ENCODE measurements at places on chromosomes 1 and 21.

GRCh38 chr1:34166625-34167361 lies 1.8 kb upstream of the CSMD2 start:
- no peak for DNase-seq

- DNase-seq: no peak
These were observed 11.2 kb upstream of the VWA5B1 start for GRCh38 chr1:20279509-20279908.

GRCh38 chr1:201375169-201375568 lies 2.3 kb downstream of the TNNT2 start:
- DNase-seq: no peak

GRCh38 chr1:109767637-109768334 lies 4.1 kb upstream of the EPS8L3 start:
- no peak for DNase-seq

GRCh38 chr1:205324781-205325180 lies 3.2 kb upstream of the NUAK2 start:
- DNase-seq: no peak

- DNase-seq: no peak
These were observed 75.1 kb upstream of the PTGFRN start for GRCh38 chr1:116834595-116834994.

GRCh38 chr1:39936724-39937491 lies 18.0 kb upstream of the MFSD2A start:
- no peak for DNase-seq

- no peak for DNase-seq
These were observed 1.1 kb downstream of the LPGAT1 start for GRCh38 chr1:211829343-211830054.

DNA sequence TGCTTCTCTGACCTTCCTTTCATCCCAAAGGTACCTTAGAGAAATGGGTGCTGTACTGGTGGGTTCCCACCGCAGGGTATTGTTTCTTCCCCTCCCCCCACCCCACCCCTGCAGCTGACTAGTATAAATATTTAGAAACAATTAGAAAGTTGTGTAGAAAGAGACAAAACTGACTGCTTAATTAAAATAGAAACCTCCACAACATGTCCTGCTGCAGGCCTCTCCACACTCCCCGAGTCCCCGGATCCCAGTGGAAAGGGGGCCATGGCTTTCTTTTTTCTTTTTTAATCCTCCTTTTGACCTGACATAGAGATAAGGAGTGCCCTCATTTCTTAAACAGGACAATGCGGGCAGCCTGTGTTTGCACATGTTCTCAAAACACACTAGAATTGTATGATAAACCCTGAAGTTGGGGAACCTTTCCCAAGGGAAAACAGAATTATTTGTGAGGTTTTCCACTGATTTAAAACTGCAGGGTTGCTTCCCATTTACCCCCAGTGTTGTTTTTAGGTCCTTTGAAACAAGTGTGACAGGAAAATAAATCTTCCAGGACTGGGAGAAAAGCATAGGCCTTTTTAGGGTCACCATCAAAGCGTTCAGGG lies 1.7 kb downstream of the RHOU start:
- DNase-seq: no peak

DNA sequence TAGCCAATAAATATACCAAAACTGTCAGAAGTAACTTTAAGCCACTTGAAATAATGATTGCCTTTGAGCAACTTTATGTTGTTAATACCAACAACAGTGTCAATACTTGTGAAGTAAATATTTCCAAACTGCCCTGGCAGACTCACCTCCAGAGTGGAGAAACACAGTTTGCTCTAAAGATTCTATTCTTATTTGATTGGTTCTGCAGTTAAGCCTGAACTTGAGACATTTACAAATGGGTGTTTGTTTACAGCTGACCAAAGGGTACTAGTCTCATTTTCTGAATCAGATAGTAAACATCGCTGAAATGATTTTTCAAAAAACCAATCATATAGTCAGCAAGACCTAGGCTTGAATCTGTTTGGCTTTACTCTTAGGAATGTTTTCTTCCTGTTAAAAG lies 1.3 kb upstream of the MYOC start:
- DNase-seq: no peak

DNA sequence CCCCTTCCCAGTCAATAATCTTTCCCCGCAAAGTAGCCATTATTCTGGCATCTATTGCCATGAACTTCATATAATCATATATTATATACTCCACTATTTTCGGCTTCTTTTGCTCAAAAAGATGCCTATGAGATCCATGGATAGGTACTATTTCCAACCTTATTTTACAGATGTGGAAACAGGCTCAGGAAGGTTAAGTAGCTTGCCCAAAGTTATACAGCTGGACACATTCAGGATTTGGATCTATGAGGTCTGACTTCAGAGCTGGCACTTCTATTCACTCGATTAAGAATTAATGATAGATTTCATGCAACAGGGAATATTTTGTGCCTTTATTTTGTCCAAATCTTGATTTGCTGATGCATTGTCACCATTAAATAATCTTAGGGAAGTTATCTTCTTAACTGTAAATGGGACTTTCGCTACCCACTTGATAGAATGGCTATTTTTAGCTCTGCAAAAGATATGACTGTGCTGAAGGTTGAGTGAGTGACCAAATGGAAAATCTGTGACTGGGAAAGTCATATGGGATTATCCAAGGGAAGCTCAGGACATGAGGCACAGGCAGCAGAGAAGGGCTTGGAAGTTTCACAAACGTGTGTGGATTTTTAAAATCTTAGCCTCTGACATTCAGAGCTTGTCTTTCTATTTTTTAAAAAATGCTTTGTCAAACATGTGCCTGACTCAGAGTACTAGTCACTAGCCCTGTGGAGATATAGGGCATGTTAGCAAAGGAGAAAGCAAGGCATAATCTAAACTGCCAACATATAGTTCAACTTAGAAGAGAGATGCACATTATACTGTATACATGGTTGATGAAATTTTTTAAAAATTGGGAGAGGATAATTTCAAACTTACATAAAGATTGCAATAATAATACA lies 36.5 kb downstream of the GIPC2 start:
- no peak for DNase-seq

DNA sequence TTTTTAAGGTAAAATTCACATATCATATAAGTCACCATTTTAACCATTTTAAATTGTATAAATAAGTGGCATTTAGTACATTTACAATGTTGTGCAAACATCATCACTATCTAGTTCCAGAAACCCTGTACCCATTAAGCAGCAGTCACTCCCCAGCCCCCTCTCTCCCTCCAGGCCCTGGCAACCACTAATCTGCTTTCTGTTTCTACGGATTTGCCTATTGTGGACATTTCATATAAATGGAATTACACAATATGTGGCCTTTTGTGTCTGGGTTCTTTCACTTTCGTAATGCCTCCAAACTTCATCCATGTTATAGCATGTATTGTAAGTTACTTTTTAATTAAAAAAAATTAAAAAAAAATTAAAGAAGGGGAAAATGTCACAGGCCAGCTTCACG lies 58.0 kb upstream of the RAB3GAP2 start:
- DNase-seq: no peak

GRCh38 chr1:27489501-27489972 lies 430 bp downstream of the WASF2 start:
- DNase-seq: no peak

DNA sequence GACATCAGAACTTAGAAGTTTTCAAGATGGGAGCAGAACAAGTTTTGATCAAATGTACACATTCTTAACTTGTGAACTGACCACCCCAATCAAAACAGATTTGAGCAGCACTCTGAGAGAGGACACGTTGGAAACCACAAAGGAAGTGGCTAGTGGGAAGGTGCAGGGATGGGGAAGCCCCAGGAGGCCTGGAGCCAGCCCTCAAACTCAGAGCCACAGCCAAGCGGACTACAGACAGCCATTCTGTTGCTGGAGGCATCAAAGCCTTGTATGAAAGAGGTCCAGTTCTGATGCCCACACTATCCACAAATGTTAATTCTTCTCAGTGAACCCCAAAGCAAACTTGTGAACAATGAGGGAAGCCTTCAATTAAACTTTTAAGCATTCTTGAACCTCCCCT lies 143.6 kb upstream of the RAB4A start:
- DNase-seq: no peak

GRCh38 chr1:96002201-96002600 lies 719.4 kb upstream of the PTBP2 start:
- no peak for DNase-seq

DNA sequence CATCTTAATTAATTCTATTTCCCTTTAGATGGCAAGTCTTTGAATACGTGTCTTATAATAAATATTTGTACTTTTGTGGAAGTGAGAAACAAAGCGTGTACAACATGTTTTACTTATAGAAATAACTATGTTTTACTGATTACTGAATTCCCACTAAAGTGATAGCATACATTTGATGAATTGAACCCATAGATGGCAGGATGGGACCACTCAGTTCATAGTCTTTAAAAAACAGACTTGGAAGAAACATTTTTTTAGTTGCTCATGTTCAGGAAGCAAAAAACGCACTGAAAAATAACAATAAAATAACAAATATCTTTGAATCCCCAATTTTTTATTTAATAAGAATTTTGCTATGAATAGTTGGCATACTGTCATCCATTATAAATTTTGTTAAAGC lies 507.1 kb upstream of the ZRANB2 start:
- DNase-seq: peak; percentile 55

Data from NCI-H748 treated with DMSO at 0.1 percent for 48 hours (cell line).